ENCODE measurements at places on chromosomes 5 and 9.

DNA sequence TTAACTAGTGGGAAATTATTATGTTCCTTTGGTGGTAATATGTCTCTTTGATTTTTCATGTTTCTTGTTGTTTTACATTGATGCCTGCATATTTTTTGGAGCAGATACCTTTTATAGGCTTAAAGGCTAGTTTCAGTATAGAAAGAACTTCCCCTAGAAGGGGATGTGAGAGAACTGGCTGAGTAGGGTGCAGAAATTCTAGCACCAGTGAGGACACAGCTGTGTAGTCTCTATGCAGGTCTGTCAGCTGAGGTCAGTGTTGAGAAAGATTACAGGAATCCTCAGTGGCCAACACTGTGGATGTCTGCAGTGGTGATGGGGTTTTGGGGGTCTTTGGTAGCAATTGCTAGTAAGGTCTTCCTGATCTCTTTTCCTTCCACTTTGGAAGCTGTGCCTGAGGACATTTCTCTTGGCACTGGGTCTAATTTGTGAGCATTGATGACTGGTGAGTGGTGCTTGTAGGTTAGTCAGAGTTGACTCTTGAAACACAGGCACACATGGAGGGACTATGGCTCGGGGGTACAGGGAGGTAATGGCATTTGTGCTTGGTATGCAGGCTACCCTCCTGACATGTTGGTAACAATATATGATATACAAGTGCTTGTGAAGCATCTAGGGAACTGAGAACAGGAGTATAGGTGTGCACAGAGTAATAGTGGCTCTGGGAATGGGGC, 221.4 kb downstream of the SPATA31D1 start:
- DNase-seq: no peak

GRCh38 chr9:100020121-100020795, 78.5 kb downstream of the ERP44 start:
- DNase-seq: no peak

GRCh38 chr9:5375790-5376477, 36.3 kb upstream of the RLN1 start:
- no peak for DNase-seq

GRCh38 chr9:119227422-119227821, 141.8 kb downstream of the BRINP1 start:
- no peak for DNase-seq

DNA sequence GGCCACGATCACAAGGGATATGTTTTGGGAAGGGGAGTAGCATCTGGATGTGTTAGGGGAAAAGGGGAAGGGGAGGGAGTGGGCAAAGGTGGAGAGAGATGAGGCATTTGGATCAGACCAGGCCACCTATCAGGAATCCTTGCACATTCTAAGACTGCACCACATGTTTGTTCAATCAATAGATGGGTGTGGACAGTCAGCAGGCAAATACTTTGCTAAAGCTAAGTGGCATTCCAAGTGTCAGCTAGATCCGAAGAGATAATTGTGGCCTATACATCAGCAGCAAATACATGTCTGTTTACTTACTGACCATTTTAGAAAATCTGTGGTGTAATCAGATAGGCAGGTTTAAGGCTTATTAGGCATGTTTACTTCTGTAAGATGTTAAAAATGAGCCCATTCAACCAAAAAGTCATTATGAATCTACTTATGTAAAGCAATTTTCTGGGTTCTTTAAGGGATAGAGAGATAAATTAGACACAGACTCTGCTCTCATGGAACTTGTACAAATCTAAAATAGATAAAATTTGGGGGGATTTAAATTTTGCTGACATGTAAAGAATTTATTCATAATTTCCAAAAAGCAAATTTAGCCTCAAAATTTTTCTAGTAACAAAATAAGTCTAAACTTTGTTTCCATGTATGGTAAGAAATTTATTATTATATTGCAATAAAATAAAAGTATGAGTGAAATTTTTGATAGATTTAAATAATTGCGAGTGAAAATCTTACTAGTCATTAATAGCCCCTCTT, 107.3 kb downstream of the SNCAIP start:
- DNase-seq: no peak

GRCh38 chr9:120663380-120663779, 50.9 kb downstream of the MEGF9 start:
- no peak for DNase-seq

DNA sequence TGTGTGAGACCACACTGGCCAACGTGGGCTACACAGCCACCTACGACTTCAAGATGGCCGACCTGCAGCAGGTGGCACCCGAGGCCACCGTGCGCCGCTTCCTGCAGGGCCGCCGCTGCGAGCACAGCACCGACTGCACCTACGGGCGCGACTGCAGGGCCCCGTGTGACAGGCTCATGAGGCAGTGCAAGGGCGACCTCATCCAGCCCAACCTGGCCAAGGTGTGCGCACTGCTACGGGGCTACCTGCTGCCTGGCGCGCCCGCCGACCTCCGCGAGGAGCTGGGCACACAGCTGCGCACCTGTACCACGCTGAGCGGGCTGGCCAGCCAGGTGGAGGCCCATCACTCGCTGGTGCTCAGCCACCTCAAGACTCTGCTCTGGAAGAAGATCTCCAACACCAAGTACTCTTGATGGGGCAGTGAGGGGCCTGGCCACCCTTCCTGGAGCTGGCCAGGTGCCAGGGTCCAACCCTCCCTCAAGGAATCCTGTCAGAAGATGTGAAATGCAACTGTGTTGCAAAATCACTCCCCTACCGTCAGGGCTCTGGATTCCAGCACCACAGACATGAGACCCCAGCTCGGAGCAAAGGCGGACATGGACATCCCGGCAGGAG, 11.1 kb downstream of the DIPK1B start:
- DNase-seq: no peak

DNA sequence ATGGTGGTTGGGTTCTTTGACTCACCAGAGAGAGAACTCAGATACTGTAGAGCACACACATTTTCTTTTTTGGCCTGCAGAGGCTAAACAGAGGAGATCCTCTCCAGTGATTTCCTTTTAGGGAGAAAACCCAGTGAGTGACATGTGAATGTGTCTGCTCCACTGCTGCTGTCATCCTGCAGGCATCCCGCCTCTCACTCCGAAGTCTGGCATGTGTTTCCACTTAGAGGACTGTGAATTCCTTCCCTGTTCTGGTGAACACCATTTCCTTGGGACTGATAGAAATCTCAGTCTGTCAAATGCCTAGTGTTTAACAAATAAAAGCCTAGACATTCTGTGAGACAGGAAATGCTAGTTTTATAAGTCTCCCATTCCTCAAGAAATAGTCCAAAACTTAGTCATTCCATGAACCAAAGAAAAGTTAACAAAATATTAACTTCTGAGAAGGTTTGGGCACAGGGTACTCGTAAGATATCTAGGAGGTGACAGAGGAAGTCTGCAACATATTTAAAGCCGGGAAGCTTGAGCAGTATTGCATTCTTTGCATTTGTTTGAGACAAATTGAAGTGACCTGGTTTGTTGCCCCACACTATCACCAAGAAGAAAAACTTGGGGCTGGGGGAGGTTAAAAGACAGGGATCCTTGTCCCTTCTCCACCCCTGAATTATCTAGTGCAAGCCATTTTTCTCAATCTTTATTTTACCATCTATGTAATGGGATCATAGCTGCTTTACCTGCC, 74.9 kb upstream of the NIPAL4 start:
- DNase-seq: no peak
